ENCODE measurements at places on chromosomes 4 and X.

- DNase-seq: no peak
These were observed 4.9 kb upstream of the MXD4 start for GRCh38 chr4:2266821-2267220.

DNA sequence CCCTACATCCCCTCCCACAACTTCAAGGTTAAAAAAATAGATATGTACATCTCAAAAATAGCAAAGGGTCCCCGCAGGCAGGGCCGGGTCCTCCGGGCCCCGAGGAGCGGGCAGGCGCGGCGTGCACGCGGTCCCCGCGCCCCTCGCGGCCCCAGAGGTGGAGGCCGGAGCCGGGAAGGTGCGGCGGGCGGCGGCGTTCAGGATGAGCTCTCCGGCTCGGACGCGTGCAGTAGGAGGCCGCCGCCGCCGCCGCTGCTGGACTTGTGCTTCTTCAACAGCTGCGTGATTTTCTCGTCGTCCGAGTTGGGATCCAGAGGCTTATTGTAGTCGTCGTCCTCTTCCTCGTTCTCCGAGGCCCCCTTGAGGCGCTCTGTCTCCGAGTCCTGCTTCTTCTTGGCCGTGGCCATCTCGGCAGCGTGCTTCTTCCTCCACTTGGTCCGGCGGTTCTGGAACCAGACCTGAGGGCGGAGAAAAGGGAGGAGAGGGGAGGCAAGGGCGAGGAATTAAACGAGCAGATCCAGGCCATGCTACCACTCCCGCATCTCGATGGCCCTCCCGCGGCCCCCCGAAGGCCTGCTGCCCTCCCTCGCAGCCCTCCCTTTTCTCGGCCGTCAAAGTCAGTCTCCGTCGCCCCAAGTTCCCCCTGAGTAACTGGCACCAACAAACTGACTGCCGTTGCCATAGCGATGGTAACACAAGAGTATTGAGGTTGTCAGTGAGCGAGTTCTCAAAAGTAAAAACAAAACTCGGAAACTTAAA, 5.8 kb downstream of the NKX6-1 start:
- no peak for DNase-seq

DNA sequence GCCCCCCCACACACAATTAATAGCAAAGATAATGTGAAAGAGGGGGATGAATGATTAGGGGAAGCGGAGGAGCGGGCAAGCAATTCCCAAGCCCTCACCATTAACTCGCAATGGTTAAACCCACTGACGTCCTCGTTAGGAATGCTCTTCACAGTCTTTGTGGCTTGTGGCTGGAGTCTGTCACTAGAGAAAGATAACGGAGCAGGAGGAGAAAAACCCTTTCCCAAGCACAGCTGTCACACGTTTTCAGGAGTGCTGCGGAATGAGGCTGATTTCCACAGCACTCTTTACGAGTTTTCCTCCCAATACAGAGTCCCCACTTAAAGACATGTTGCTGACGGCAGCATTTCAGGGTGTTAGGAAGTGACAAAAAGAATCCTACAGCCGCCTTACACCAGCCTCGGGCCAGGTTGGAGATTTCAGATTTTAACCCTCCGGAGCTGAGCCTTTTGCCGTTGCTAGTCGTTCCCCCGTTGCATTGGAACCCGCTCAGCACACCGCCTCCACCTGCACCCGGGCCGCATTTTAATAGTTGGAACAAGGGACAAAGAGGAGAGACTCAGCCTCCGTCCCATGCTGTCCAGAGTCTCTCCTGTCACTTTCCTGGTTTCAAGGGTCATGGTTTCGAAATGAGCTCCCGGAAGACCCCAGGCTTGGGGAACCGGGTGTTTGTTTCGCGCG, 92.2 kb downstream of the GEMIN8 start:
- DNase-seq: no peak

- no peak for DNase-seq
These were observed at the start of gene FGB for GRCh38 chr4:154562697-154563254. Gene FGB (plus strand): TSS chr4:154563011. CDS start chr4:154563019, 8 bp downstream.

DNA sequence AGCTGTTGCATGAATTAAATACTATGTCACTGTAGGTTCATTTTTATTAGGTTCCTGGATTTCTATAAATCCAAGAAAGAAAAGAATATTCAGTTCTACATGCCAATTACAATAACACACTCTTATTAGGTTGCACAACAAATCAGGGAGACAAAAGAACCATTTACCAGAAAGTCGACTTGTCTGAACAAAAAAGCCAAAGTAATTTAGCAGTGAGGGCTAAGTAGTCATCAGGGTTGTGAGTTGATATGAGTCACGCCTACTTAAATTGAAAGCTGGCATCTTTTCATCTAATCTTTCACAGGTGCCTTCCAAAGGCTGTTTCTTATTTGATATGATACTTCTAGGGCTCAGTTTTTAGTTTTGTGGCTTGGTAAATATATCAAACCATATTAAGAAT, 25.4 kb upstream of the GNRHR start:
- no peak for DNase-seq

DNA sequence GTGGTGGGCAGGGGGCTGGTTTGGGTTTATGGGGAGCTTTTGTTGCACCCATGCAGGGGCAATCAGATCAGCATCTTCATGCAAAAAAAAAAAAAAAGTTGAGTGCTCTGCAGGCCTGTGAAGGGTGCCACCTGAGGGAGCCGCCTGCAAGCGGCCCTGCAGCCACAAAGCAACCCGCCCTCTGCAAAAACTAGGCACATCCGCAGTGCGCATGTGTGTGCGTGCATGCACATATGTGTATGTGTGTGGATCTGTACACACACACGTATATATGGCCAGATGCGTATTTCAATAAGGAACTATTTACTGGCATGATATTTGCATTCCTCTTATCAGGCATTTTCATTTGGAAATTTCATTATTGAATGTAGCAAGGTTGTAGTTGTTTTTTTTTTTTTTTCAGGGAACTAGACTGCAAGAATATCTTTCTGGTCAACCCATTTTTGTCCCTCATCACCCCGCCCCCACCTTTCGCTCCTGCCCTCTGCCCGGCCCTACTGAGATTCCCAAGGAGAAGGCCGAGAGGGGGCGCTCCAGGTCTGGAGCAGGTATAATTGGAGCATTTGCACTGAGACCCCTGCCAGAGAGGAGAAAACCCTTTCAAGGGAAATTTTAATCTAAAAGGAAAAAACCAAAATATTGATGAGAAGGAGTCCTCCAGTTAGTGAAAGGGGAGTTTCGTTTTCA, 18.1 kb downstream of the CCNQ start:
- no peak for DNase-seq

- no peak for DNase-seq
These were observed 127.4 kb upstream of the UNC5C start for GRCh38 chr4:95676190-95676589.

- DNase-seq: peak; percentile 40
These were observed 644.1 kb downstream of the MID1IP1 start for GRCh38 chrX:39445336-39445735.

GRCh38 chrX:16838202-16839066, 31.7 kb downstream of the RBBP7 start:
- no peak for DNase-seq

DNA sequence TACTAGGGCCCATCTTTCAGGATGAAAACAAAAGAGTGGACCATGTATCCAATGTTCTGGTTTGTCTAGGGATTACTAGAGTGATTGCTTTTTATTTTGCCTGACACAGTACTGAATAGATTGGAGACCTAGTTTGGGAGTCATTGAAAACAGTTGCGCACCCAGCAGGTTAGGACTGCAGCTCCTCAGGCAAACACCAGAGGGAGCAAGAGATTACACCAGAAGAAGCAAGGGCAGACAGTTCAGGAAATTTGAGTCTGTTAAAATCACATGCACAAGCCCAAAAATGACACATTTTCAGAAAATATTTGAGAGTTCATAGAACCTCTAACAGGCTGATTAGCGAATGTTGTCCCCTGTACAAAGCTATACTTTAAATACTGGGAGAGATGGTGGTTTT, 55.6 kb downstream of the CYLC1 start:
- DNase-seq: no peak
